ENCODE measurements at places on chromosomes 5 and 9.

DNA sequence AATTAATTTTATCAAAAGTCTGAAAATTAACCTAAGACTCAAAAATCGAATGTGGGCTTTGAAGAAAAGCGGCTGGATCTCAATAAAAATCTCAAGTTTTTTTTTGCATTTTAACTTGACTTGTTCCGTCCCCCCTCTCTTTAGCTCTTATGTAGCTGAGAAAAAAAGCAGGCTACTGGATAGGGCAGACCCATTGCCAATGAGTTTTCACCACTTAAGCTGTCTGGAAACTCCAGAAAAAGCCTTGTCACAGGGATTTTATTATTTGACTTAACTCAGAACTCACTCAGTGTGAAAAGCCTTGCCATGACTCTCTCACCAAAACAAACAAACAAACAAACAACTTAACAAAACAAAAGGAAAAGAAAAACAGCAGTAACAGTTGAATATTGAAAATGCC is 247.4 kb downstream of the CDH9 start:
- no peak for DNase-seq

DNA sequence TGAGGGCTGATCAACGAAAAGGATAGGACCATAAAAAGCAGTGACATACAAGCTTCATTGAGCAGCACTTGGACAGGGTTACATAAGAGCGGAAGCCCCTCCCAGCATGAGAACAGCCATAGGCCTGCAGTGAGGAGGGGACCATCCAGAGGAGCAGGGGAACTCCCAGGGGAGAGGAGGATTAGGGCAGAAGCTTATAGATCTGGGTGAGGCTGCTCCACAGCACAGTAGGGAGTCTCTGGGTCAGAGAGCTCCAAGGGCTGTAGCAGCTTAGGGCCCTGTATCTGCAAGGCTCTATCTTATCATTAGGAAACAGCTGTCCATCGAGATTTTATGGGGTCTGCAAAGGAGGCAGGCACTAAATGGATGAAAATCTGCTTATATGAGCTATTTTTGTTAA is 186.6 kb downstream of the DOCK8 start:
- DNase-seq, result no peak

- DNase-seq, result peak; percentile 84
Measured at GRCh38 chr5:91101600-91102379, 281.3 kb downstream of the ARRDC3 start.

DNA sequence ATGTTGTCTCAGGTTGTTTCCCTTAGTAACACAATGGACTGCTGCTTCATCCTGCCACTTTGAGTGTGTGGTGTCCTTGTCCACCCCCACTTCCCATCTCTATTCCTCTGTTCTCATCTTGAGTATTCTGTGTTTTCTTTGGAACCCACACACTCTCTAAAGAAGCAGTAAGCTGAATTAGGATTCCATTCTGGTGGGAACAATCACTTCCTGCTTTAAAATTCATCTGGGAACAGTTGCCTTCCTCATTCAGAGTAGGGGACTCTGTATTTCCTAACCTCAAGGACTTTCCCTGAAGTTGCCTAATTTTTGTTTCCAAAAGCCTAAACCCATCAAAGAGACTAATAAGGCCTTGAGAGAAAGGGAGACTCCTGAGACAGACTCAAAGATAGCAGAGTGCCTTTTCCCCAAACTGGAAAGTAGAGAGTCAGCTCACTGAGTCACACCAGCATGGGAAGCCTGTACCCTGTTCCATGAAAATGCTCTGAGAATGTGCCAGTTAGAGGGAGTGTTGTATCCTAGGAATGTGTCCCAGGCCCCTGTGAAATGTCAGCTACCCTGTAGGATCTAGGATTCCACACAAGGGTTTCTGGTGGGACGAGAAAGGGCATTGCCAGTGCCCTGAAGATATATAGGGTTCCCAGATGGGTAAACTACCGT is 63.6 kb downstream of the CCDC192 start:
- no peak for DNase-seq

- DNase-seq, result no peak
Measured at GRCh38 chr5:57452885-57453284, 29.7 kb downstream of the ACTBL2 start.

- DNase-seq, result no peak
Measured at GRCh38 chr5:15966066-15966640, 213.4 kb downstream of the MARCHF11 start.

GRCh38 chr9:93180938-93181337 is 3.0 kb upstream of the WNK2 start:
- DNase-seq, result no peak

DNA sequence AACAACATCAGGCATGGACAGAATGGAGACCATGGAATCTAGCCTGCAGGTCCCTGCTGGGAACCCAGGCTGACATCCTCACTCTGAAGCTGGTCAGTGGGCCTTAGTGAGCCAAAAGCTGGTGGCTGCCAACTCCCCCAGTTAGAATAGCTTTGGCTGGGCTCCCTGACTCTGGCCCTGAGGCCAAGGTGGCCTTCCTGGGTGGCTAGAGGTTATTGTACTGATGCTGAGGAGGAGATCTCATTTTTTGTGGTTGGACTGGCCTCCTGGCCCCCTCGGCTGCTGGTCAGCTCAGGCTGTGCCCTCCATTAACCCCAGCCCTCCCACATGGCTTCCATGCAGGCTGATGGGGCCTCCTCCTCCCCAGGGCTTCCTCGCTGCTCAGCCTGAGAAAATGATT is 101.2 kb upstream of the PANK3 start:
- no peak for DNase-seq

DNA sequence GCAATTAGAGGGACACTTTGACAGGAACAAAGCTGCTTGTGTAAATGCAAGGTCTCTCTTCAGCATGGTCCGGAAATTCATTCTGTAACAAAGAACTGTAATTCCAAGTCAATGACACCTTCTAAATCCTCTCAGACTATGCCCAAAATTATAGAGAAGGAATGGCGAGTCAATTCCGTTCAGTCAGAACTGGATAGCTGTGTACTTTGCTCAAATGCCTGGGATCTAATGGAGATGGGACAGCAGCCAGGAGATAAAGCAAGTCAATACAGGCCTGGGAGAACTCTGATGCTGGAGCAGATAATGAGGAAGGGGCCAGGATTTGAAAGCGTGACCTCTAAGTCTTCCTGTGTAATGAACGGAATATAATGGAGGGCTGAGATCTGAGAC is 96.4 kb upstream of the SPRY4 start:
- no peak for DNase-seq

DNA sequence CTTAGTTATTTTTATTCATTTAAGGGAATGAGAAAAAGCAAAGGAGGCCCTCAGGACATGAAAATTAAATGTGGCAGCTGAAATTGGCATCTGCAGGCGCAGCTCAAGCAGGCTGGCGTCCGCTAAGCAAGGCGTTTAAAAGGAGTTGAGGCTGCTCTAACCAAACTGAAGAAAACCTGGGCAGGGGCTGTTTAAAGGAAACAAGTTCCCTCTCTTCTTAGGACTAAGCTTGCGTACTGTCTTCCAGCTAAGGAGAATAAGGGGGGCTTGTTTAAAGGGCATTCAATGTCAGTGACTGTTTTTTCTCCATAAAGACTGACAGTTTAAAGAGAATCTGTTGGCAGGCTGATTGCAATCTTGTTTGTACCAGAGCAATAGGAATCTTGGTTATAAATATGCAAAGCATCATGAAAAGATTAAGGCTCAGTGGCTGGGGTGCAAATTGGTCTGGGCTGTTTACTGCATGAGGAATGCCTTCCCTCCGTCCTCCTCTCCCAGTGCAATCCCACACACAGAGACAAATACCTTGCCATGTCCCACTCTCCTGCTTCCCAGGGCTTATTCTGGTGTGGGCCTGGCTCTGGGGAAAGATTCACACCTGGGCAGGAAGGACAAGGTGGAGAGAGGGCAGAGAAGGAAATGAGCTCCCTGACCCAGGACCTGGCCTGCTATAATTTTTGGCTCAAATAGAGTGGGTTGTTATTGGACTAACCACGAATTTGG is 85.9 kb upstream of the LIFR start:
- no peak for DNase-seq

DNA sequence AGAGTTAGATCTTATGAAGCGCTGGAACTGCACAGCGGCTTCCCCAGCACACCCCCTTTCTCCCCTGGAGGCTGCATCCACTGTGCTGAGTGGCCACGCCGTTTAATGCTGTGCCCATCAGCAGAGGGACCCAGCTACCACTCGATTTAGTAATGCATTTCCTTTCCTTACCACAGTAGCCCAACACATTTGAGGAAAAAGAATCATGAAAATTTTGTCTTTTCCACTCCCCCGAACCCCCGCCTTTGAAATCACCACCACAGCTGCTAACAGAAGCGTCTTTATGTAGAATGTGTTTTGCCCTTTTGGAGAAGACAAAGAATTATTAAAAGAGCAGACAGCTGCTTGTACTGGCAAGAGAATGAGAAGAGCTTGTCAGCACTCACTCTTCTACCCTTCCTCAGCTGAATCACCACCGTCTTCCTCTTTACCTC is 73.2 kb downstream of the ACER2 start:
- no peak for DNase-seq

DNA sequence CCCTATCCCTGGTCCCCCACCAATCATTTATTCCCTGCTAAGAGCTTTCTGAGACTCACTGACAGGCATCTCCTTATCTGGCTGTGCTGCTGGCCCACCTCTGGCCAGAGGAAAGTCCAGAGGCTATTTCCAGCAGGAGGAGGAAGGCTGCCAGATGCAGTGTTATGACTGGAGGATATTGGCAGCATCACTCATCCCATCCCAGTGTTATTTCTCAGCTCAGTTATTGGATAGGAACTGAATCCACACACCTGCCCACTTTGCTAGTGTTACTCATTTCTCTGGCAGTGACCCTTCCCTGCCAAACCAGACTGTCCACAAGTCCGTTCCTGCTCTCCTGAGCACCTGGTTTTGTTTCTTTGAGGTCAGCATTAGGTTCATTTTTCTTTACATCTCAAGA is 228.2 kb downstream of the GRIA1 start:
- DNase-seq, result no peak

DNA sequence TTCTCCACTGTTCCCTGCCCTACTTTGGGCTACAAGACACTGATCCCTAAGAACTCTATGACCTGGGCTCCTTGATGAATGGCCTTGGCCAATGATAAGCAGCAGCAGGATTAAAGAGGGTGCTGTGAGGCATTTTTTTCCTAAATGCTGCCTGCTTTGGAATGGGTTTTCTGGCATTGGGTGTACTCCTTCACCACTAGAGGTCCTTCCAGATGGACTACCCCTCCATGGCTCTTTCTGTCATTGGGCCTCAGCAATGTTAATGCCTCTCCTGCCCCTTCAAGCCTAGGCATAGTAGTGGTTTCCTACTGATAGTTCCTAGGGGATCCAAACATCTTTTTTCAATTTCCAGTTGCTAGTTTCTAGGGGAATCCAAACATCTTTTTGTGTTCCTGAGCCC is 319.3 kb upstream of the RPS23 start:
- no peak for DNase-seq

DNA sequence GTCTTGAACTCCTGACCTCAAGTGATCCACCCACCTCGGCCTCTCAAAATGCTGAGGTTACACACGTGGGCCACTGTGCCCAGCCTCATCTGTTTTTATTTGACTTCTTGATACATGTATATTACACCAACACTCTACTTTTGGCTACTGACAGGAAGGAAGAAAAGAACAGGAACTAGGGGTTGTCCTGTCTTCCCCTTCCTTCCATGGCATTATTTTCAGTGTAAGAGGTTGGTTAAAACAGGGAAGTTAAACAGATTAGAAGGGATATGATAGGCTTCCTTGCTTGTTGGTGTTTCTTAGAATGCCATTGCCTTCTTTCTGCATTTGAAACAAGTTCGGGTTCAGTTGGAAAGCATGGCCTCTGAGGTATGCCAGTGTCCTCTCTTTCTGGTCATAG is 312.8 kb downstream of the NDUFS4 start:
- DNase-seq, result no peak

GRCh38 chr5:76376148-76376865 is 26.8 kb upstream of the IQGAP2 start:
- DNase-seq, result no peak

DNA sequence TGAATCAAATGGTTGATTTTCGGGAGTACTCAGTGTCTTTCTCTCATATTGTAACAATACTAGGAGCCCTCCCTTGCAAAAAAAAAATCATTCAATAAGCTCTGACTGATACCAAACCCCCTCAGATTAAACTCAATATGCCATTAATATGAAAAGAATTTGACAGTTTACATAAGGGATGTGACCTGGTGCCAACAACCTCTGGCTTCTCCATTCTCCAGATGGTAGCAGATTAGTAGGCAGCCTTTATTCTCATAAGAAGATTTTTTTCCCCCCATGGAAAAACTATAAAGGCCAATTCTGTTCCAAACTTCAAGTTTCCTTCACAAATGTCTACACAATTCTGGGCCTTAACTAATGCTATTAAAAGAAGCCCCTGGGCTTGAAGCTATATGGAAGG is 96.5 kb downstream of the EFNA5 start:
- DNase-seq, result no peak

DNA sequence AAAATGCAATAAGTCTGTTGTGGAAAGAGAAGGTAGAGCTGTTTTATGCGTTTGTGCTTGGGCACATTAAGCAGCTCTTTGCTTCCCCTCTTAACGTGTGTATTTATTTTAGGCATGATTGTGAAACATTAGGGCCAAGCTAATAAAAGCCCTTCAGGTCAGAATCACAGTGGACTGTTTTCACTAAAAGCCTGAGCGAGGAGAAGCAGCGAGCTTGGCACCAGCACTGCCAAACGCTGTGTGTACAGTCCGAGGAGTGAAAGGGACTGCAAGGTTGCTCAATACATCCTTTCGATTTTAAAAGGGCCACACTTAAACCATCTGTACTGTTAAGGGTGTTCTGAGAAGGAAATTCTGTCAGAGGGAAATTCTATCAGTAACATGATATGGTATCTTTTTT is 107.2 kb upstream of the CKMT2 start:
- DNase-seq, result peak; percentile 23

- DNase-seq, result no peak
Measured at GRCh38 chr9:5811751-5812150, 21.2 kb downstream of the ERMP1 start.

GRCh38 chr9:107807183-107807582 is 317.6 kb upstream of the KLF4 start:
- DNase-seq, result no peak

GRCh38 chr5:135879591-135879990 is 16.1 kb downstream of the IL9 start:
- DNase-seq, result no peak

DNA sequence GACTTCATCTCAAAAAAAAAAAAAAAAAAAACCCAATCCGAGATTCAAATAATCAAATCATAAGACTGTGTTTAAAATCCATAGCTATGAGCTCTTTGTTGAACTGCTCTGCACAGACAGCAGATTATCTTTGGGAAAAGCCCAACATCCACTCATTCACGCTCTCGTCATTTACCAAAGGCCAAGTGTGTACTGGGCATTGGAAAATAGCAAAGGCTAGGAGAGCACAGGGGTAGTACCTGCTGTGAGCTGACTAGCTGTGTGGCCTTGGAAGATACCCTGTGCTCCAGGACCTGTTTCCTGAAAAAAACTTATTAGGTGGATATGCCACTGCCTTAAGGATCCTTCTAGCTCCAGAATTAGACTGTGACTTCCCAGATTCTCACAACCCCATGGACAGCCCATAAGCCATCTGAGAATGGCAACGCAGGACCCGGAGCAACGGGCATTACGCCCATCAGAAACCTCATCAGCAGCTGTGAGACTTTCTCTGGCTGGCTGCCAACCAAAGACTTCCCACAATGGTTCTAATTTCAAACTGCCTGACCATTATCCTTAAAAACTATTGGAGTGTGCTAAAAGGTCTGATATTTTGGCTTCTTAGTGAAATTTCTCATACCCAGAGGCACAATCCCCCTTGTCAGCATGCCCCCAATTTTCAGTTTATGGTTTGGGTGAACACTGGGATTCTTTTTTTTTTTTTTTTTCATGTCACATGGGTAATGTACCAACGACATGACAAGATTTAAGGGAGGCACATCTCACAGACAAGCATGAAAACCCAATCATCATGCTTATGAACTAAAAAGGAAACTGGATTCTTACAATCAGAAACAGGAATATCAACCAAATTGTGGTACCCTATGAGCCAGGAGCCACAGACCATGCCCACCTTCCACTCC is 16.8 kb downstream of the SERINC5 start:
- DNase-seq, result no peak

All from fibroblast of the conjunctiva (primary cell).